AG08395 (cell line): ENCODE measurements at places on chromosomes 3 and 15.

DNA sequence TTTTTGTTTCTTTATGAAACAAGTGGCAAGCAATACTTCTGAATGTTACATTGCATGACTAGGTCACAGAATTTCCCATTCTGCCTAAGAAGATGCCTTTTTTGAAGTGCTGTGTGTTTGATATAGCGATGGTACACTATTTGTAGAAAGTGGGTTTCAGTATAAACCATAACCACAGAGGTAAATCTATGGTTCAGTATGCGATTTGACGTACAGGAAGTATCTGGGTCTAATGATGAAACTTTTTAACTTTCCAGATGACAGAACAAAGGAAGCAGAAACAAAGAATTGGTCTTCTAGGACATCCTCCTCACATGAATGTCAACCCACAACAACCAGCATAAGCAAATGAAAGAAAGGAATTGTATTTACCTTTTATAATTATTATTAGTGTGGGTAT lies 133.4 kb upstream of the BHLHE40 start:
- DNase-seq, result no peak

DNA sequence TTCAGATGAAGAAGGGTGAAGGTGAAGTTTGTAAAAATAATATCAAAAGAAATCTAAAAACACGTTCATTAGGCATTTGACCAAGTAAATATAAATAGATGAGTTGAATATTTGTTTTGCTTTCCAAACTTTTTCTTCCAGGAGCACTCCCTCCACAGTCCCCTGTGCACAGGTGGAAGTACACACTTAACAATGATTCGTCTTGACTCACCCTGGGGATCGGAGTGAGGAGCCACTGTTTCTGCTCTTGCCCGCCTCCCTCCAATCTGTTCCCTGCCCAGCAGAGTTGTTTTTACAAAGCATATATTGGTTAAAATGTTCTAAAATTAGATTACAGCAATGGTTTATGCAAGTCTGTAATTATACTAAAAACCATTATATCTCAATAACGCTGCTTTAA lies 175.1 kb downstream of the PTPRG start:
- no peak for DNase-seq

DNA sequence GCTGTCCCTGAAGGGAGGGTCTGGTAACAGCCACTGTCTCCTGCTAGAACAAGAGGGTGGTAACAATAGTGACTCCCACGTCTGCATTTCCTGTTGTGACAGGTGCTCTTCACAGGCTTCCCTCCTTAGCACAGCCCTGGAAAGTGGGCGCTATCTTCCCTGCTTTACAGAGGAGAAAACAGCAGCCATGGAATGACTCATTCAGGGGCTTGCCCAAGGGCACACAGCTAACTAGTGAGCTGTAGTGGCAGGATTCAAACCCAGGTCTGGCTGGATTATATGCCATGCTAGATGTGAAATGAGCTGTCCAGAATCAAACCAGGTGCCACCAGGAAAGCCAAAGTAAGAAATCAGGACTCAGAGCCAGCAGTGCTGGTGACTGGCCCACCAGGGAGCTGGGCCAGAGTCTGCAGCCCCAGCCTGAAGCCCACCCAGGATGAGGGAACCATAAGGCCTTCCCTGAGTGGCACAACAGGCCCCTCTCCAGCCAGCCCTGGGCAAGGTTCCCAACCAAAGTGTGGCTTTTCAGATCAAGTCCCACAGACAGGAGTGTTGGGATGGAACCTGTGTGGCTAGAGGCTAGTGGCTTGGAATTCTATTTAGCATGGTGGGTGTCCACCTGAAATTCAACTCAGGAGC lies 102.4 kb downstream of the ETFA start:
- DNase-seq, result no peak

DNA sequence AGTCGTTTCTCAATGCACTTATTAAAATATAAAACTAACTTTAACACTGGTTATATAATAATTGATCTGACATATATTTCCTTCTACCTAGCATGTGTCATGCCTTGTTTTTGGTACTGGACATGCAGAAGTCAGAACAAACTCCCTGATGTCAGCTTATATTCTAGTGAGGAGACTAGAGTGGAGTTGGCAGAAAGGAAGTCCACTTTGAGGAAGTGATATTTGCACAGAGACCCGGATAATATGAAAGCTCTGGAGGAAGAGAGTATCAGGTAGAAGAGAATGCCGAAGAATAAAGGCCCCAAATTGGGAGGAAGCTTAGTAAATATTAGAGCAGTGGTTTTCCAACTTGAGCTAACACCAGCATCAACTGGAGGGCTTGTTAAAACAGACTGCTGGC lies 24.6 kb upstream of the ZNF280D start:
- DNase-seq, result no peak

- DNase-seq, result peak; percentile 87
Measured at GRCh38 chr3:114383875-114384557, 90.2 kb downstream of the TIGIT start.

- no peak for DNase-seq
Measured at GRCh38 chr3:65284546-65284945, 596.7 kb upstream of the ADAMTS9 start.

- no peak for DNase-seq
Measured at GRCh38 chr3:25567388-25567787, 97.3 kb downstream of the TOP2B start.

GRCh38 chr3:128281461-128282367 lies 128.4 kb downstream of the EEFSEC start:
- no peak for DNase-seq

- DNase-seq, result no peak
Measured at GRCh38 chr15:45863881-45864580, 229.2 kb downstream of the SQOR start.

GRCh38 chr3:116939091-116939490 lies 229.5 kb downstream of the TUSC7 start:
- DNase-seq, result no peak

DNA sequence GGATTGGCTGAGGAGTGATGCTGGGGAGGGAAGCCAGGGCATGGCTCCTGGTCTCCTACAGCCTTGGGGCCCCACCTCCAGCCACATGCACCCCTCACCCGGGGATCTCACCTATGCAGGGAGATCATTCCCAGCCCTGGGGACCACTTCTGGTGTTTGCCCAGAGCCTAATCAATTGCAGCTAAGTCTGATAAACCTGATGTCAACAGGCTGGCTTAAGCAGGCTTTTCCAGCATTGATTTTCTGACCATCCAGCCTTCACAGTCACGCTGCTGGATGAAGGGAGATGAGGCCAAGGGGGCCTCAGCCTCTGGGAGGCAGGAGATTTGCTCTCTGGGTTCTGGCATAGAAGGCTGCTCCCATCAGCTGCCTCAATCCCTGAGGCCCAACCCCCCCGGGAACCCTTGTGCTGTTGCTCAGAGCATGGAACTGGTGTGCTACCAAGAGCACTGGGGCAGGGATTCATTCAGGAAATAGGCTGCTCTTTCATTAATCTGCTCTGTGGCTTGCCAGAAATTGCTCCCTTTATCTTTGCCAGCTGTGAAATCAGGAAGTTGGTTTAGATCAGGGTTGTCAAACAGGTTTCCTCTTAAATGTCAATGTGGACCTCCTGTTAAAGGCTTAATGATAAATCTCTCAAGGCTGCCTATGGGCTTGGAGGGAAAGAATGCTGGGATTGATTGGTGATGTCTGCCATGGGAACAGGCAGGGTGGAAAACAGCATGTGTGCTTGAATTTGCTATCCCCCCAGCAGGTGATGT lies 19.0 kb downstream of the FAM3D start:
- no peak for DNase-seq

- no peak for DNase-seq
Measured at GRCh38 chr15:25397100-25397499, 41.7 kb downstream of the UBE3A start.

- DNase-seq, result no peak
Measured at GRCh38 chr3:139312416-139312815, 31.4 kb upstream of the MRPS22 start.

DNA sequence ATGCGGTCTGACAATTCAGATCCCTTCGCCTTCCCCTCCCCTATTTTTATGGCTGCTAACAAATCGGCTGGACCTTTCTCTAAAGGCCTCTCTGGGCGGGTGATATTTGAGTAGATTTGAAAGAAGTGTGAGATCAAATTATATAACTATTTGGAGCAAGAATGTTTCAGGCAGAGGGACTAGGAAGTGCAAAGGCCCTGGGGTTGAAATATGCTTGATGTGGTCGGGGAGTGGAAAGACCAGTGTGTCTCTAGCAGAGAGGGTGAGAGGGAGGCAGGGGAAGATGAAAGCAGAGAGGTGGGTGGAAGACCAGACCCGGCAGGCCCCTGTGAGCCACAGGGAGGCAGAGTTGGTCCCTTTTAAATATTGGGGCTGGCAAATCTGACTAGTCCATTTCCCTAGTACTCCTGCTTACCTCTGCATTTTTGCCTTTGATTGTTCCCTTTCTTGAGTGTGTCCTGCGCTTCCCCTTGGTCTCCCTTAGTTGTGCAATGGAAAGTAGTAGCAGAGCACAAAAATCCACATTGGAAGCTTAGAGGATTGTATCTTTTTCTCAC lies 32.3 kb downstream of the SLCO3A1 start:
- DNase-seq, result no peak

DNA sequence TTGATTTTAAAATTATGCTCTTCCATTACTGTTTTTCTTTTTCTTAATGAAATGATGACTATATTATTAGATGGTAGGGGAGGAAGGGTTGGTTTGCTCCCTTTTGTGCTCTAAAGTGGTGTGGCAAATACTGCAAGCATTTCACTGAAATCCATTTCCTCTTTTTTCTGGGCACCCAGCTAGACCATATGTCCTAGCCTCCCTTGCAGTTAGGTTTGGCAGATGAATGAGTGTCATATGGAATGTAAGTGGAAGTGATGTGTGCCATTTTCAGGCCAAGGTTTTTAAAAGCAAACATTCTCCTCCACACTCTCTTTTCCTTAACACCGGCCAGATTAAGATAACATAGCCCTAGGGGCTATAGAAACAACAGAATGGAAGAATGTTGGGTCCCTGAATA lies 363.0 kb downstream of the FGF12 start:
- no peak for DNase-seq

DNA sequence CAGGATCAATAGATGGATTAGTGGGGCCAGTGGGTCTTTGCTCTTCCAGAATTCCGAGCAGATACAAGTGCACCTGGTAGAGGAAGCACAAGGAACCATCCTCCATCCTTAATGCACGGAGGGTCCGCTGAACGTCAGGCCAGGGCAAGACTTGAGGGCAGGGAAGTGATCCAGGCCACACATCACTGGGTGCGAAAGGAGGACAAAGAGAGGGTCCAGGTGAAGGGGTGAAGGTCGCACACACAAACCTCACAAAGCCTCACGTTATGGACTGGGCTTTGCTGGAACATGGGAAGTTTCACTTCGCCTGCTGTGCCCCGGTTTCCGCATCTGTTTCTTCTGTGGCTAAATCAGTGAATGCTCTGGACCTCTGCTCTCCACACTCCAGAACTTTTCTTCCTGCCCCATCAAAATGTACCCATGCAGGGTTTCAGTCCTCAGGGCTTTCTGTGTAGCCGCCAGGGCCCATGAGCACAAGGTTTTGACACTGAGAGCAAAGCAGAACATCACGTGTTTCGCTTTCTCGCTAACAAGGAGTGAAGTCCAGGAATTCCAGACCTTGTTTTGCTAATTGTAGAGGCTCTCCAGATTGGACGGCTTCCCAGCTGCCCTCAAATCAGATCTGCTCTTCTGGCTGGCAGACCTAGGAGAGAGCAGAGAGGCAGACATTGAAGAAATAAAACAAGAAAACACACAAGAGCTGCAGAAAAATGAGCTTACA lies 56.3 kb downstream of the KLF15 start:
- peak; percentile 35 for DNase-seq

DNA sequence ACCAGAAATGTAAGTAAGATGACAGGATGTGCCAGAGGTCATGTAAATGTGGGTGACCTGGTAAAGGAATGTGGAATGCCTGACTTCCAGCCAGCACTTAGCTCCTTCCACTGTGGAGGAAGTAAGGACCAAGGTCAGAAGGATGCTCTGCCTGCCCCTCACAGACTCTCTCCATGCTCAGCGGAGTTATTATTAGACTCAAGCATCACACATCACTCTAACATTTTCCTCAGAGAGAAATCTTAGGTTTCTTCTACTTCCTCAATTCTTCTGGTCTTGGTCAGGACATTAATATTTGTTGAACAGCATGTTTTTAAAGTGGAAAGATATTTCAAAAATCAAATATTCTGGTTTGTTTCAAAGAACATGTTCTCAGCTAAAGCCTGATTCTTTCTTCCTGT lies 231.4 kb upstream of the WNT5A start:
- DNase-seq, result peak; percentile 42

DNA sequence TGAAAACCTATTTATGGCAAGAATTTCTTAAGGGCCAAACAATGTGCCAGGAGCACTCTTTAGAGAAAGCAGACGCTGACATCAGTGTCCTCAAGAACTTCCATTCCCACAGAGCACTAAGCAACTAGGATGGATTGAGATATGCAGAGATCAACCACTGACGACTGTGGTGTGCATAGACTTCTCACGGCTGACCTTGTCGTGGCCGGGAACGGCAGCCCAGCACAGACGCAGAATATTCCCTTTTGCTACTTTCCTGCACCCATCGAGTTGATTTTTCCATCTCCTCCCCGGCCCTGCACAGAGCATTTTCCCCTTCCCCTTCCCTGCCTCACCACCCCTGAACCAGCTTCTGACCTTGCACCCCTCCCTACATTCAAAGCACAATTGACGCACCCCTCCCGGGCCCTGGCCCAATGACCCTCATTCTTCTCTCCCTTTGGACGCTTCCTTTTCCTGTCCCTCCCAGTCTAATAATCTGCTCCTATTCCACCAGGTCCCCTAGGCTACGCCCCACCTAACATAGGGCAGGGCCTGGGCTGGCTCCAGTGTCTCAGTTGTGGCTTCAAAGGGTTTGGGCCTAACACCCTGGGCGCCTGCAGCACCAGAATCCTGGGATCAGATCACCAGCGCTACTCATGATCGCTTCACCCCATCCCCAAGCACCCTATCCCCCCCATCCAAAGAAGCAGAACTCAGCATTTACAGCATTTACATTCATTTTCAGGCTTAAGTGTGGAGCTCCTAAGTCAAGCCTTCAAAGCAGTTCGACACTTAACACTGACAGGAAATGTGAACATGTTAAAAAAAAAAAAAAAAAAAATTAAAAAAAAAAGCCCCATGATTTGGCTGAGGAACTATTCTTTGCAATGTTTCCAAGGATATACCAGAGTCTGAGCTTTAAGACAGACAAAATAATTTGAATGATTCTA lies 151.2 kb downstream of the FOXP1 start:
- no peak for DNase-seq

DNA sequence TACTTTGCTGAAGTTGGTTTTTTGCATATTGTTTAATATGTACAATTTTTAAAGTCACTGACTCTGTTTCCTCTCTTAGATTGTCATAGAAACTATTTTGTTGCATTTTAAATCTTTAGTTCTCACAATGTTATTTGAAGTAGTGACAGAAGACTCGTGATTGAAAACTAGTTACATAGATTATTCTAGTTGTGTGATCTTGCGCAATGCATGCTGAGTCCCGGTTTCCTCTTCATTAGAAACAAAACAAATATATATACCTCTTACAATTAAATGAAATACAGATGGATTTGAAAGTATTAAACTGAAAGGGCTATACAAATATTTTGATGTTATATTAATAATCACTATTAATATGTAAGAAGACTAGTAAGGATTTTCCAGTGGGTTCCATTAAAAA lies 333.0 kb downstream of the LPP start:
- DNase-seq, result no peak

GRCh38 chr3:115727135-115727534 lies 103.8 kb downstream of the GAP43 start:
- no peak for DNase-seq

GRCh38 chr15:67652586-67652985 lies 110.1 kb downstream of the MAP2K5 start:
- DNase-seq, result no peak
